Activated T-cell treated with anti-CD3 and anti-CD28 coated beads, Interleukin-2, amount 50 U/mL, for 48 hours (primary cell): ENCODE measurements at places on chromosomes 3 and 15.

GRCh38 chr3:98705212-98705611, 57.9 kb upstream of the ST3GAL6 start:
- DNase-seq: no peak

DNA sequence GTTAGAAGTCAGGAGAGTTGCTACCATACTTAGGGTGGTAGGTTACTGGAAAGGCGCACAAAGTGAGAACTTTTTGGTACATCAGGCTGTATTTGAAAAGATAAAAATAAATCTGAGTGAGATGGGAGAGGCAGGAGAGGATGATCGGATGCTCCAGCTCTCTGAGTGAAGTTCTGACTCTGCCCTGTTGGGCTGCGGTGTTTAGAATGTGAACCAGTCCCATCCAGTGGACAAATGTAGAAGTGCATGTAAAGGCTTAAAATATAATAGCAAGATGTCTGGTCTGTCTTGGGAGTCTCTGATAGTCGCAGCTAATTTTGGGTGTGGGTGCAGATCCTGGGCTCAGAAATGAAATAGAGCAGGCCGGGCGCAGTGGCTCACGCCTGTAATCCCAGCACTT, 30.4 kb downstream of the ACKR2 start:
- DNase-seq: peak; percentile 33

DNA sequence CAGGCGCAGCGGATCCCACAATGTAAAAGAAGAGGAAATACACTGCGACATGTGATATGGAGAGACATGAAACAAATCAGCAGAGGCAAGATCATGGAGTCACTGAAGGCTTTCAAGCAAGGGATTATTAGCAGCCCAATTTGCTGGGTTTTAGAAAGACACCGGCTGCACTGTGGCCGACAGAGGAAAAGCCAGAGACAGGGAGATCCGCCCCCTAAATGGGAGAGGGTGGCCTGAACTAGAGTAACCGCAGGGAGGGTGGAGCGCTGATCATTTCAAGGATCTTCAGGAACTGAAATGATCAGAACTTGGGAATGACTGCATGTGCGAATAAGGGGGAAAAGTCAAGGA, 612 bp upstream of the C15orf40 start:
- DNase-seq: no peak

- no peak for DNase-seq
These were observed 118.0 kb upstream of the NPHP3 start for GRCh38 chr3:132840201-132840700.

GRCh38 chr3:62625268-62625667, 249.9 kb downstream of the CADPS start:
- DNase-seq: no peak

GRCh38 chr3:98807011-98807410, 43.9 kb downstream of the ST3GAL6 start:
- no peak for DNase-seq

- no peak for DNase-seq
These were observed 5.7 kb upstream of the HLTF start for GRCh38 chr3:149091983-149092382.
